ENCODE measurements at places on chromosomes 3 and 15.

DNA sequence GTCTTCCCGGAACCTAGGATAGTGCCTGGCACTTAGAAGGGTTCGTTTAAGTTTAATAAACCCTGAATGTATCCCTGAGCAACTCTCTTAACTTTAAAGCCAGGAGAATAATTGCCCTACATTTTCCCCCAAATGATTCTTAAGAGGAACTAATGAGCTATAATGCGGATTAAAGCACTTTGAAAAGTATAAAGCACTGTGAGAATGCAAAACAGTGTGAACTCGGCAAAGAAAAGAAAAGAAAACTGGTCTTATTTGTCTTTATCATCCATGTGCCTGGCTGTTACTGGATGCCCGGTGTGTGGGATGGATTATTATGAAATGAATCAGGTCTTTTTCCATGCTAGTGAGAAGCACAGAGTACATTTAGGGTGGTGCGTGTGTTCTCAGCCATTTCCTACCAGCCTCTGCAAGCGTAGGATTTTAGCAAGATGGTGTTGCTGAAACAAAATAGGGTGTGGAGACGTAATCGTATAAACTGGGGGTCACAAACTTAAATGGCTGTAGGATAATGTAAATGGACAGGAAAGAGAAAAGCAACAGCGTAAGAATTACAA lies 983 bp downstream of the KBTBD12 start:
- no peak for DNase-seq

DNA sequence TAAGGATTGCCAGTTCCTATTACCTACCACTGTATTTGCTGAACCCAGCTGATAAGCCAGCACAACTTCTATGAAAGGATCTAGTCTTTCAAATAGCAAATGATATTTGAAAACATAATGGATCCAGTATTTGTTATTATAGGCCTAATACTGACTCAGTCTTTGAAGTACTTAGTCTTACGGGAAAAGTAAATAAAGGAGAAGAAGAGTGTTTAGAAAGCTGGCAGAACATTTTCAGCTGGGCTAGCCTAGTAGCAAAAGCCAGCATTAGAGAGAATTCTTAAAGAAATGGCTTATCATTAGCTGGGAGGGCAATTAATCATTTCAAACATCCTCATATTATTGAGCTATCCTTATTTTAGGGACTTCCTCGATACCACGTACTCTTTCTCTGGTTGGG lies 101.4 kb upstream of the GOLIM4 start:
- DNase-seq: no peak

DNA sequence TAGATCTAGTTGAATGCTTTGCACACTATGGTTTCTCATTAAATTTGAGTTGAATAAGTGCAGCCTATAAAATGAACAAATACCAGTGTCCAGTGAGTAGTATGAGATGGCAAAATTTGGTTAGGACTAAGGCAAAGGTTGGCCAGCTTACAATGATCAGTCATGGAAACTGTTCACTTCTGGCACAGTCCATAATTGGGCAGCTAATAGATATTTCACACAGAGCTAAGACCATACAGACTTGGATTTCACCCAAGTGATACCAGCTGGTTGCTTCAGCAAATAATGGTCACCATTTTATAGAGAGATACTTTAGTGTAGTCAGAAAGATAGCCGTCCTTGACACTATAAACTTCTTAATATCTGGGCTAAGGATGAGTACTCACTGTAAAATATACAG lies 15.7 kb downstream of the GAP43 start:
- DNase-seq: no peak

DNA sequence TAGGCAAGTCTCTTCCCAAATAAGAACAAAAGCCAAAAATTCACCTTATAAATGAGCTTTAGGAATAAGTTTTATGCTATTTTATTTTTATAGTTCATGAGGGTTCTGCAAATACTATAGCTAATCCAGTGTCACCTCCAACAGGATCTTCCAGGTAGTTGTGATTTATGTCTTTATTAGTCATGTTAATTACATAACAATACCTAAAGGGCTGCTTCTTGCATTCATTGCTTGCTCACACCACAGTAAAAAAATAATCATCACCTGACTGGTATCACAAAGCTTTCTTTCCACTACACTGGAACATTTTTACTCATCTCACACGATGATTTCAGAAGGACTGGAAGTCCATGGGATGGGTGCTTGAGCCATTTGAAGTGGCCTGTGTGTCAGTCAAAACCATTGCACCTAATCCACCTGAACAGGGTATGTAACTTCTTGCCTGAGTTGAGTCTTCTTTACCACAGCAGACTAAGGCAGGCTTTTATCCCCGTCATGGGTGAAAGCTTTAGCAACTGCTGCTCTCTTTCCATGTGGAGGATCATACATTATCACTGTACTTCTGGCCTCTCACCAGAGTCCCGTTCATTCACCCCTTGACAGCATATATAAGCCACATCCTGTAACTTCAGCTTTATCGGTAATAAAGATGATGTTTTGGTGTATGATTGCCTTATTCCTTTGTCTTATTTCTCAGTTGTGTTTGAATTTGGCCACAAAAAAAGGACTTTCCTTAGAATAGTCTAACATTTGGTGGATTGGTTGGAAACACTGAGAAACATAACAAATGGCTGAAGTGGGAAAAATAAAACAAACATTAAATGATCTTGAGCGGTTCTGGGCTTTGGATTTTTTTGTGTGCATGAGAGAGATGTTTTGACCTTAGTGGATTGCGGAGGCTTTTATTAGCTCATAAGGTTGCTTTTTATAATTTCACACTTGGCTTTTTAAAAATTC lies 382.6 kb upstream of the THBS1 start:
- DNase-seq: no peak

GRCh38 chr3:162138509-162138908 lies 641.9 kb downstream of the OTOL1 start:
- DNase-seq: no peak

GRCh38 chr15:38130740-38131498 lies 121.7 kb upstream of the SPRED1 start:
- peak; percentile 100 for DNase-seq

DNA sequence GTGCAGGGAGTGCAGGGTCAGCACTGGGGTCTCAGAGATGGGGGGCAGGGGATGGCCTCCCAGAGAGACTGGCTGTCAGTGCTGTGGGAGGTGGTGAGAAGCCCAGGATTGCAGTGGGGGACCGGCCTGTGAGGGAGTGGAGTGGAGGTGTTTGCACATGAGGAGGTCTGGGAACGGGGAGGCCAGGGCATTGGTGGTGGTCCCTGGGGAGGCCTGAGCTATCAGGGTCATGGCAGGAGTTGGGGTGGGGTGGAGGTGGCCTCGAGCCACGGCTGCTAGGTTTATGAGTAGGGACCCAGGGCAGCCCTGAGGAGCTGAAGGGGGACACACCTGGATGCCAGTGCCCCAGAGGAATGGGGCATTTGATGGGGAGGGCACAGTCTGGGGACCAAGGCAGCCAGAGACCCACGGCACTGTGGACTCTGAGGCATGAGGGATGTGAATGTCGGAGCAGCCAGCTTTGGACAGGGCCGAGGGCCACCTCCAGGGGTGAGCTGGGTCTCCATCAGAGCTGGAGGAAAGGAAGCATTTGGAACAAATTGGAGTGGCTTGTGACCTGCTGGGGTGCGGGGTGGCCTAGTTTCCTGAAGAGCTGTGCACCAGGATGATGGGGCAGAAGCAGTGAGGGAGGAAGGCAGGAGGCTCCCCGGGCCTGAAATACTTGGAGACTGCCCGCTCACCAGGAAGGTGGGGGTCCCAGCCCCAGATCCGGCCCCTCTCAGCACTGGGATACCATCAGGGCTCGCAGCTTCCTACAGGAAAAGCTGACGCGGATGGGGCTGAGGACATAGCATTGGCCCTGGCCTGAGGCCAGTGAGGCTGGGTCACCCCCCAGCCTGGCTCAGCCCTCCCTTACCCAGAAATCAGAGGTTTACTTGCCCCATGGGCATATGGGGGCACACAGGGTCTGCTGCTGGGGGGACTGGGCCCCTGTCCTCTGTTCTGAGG lies 9.5 kb upstream of the CSPG4 start:
- no peak for DNase-seq

GRCh38 chr3:123361071-123361470 lies 87.8 kb downstream of the ADCY5 start:
- DNase-seq: no peak

DNA sequence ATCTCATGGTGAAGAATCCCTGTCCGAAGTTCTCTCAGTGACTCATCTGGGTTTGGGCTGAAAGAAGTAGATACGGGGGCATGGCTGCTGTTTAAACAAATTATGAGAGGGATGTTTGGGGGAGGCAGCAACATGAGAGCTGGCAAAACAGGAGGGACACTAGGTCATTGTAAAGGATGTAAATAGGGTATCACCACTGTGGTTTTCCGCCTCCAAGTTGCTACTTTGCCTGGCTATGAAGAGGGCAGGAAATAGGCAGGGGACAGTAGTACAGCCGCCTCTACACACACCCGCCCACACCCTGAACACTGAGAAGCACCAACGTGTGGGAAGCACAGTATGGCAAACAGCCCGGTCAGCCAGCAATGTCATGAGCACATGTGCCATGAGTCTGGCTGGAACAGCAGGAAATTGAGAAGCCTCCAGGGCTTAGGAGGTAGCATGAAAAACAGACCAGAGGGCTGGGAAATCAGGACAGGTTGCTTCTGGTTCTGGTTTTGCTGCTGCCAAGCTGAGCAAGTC lies 17.1 kb downstream of the HEXA start:
- DNase-seq: peak; percentile 91

GRCh38 chr3:64685800-64686445 lies 1.9 kb downstream of the ADAMTS9 start:
- peak; percentile 92 for DNase-seq

- no peak for DNase-seq
These were observed 54.5 kb downstream of the TOP2B start for GRCh38 chr3:25610167-25610566.

- DNase-seq: no peak
These were observed 20.3 kb downstream of the PLXNB1 start for GRCh38 chr3:48409291-48410201.

GRCh38 chr3:2218816-2219215 lies 120.2 kb downstream of the CNTN4 start:
- no peak for DNase-seq
